H9 (cell line): ENCODE measurements at places on chromosomes 6 and 20.

- DNase-seq, result no peak
These were observed 207.5 kb downstream of the TINAG start for GRCh38 chr6:54515713-54516112.

DNA sequence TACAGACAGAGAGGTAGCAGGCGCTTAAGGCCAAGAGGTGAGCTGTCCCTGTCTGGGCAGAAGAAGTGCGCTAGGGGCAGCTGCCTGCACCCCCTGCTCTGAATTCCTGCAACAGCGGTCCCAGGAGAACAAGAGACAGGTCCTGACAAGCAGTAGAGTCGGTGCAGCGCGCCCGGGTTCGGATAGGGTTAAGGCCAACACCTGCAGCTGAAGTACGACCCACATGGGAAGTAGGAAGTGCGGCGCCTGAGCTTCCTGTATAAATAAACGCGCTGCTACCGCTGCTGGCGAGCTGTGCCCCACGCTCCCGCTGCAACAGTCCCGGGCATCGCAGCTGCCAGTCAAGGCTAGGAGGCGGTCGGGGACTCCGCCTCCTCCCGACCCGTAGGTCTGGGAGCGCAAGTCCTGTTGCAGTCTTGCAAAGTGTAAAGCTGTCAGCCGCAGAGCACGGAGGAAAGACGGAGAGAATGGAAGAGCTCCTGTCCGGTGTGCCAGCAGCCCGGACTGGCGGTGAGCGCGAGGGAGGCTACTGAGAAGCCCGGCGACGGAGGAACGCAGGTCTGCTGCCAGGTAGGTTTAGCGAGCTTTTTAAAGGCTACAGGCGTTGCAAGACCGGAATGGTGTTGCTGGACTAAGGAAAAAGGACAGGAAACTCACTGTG, at the start of gene RNF144B:
Gene RNF144B, plus strand, starts transcription at position 290 of the 661 bp plus-strand sequence. CDS start 12,185 bp downstream, outside the sequence.
- peak; percentile 94 for DNase-seq

DNA sequence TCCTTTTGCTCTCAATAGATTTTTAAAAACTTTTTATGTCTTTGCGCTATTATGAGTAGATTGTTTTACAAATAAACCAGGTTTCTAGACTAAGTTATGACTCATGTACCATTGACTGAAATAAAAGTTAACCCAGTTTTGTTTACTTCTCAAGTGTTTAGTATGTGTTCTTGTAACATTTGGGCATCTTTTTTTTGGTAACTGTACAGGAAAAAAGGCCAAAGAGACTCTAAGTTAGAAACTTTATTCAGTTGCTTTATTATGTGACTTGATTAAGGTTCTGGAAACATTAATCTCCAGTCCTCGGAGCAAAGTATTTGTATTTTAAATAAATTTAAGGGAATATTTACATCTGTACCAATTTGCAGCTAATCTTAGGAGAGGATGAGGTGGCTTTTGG, 2.9 kb downstream of the NKAIN2 start:
- no peak for DNase-seq

GRCh38 chr20:32808438-32808837, 11.3 kb upstream of the MAPRE1 start:
- no peak for DNase-seq

GRCh38 chr20:57872816-57873409, 163.1 kb upstream of the PMEPA1 start:
- no peak for DNase-seq

GRCh38 chr6:169186496-169187169, 67.0 kb downstream of the THBS2 start:
- no peak for DNase-seq
